ENCODE measurements at places on chromosomes 4 and X.

- DNase-seq, result peak; percentile 49
Measured at GRCh38 chr4:107392951-107393350, 327.1 kb downstream of the PAPSS1 start.

- no peak for DNase-seq
Measured at GRCh38 chrX:46686003-46686645, 72.8 kb downstream of the SLC9A7 start.

DNA sequence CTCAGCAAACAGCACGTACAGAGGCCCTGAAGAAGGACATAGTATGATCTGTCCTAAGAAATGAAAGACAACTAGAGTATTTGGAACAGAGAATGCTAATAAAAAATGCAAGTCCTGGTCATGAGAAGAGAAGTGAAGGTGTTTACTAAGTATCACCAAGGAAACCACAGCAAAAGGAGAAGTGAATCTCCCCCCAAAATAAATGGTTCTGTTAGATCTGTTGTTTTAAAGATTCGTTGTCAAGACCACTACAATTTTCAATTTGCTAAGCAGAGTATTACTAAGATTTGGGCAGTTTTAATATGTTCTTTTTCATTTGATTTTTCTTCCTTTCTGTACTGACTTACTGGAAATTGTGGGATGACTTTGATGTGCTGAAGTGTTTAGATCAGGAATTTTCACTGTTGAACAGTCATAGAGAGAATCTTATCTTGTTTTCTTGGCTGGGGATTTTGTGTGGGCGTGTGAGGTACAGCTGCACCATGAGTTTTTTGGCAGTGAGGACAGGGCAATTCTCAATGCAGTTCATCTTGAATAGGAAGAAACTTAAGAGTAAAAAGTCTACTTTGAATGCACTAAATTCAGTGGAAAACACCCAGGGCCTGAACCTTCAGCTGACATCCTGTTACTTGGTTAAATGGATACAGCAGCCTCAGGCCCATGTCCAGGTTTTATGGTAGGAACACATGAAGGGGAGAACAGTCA lies 132.2 kb downstream of the STIM2 start:
- DNase-seq, result no peak

DNA sequence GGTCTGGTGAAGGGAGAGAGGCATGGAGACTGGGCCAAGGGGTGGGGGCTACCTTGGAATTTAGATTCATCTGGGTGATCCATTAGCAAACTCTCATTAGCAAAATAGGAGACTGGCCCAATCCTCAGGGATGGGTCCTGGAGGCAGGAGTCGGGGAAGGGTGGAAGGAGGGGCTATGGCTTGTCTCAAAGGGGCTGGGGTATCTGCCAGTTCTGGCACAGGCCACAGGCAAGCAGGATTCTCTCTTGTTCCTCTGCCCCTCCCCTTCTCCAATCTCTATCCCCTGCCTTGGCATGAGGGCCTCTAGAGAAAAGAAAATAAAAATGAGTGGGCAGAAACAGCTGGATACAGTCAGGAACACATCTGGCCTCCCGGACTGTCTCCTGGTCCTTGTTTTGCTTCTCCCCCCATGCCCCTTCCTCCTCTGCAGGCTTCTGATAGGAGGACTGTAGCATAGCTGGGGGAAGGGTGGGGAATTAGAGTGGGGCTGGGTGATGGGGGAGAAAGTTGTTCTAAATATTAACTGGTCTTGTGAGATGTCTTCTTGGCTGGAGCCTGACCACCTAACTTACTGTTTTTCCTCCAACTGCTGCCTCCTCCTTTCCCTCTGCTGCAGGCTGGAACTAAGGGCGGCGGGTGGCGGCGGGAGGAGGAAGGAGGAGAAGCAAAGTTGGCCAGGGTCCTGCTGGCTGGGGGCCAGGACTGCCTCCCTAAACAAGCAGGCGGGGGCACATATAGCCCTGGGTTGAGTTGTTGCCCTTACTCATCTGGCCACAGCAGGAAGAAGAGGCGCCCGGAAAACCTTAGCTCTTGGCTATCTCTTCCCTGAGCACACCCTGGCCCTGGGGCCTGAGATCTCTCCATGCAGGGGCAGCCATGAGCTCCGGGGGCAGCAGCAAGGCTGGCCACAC lies 53.3 kb upstream of the LAS1L start:
- peak; percentile 96 for DNase-seq

GRCh38 chr4:22906045-22906444 lies 213.3 kb downstream of the GBA3 start:
- no peak for DNase-seq

GRCh38 chrX:101287402-101287801 lies 3.7 kb downstream of the TAF7L start:
- no peak for DNase-seq

GRCh38 chr4:48483006-48483776 lies at the start of gene SLC10A4:
Gene SLC10A4, plus strand, starts transcription at chr4:48483343. Its CDS starts 219 bp downstream, at chr4:48483562.
- no peak for DNase-seq

- DNase-seq, result no peak
Measured at GRCh38 chr4:81194286-81194685, 20.7 kb downstream of the PRKG2 start.

DNA sequence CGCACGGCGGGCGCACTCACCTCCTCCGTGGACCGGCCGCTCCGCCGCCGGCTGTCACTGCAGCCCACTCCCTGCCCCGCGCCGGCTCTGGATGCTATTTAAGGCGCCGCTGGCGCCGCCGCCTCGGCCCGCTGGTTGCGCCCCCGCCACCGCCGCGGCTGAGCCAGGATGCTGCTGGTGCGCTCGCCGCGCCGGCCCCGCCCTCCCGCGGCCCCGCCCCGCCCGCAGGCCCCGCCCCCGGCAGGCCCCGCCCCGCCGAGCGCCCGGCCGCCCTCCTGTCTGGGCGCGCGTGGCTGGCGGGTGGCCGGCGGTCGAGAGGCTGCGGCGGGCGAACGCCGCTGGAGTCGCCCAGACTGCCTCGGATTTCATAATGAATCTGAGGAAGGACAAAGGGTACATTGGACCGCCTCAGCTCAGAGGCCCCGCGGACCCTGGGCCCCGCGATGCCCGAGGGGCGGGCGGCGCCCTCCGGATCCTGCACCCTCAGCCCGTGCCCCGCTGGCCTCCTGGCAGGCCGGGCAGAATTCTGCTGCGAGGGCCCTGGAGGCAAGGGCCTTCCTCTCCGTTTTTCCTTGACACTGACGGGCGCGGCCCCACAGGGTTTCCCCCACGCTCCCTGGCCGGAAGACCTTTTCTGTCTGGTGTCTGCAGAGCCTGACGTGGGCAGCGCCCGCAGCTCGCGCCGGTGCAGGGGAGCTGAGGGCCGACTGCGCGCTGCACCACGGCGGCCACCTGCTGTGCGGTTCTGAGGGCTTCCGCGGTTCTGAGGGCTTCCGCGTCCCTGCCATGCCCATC lies at the start of gene ACSL1:
Gene ACSL1, minus strand, starts transcription at position 73 of the 795 bp plus-strand sequence. CDS start 22,454 bp downstream, outside the sequence.
- DNase-seq, result peak; percentile 93
